SW 1271 (cell line): ENCODE measurements at places on chromosomes 7 and 10.

DNA sequence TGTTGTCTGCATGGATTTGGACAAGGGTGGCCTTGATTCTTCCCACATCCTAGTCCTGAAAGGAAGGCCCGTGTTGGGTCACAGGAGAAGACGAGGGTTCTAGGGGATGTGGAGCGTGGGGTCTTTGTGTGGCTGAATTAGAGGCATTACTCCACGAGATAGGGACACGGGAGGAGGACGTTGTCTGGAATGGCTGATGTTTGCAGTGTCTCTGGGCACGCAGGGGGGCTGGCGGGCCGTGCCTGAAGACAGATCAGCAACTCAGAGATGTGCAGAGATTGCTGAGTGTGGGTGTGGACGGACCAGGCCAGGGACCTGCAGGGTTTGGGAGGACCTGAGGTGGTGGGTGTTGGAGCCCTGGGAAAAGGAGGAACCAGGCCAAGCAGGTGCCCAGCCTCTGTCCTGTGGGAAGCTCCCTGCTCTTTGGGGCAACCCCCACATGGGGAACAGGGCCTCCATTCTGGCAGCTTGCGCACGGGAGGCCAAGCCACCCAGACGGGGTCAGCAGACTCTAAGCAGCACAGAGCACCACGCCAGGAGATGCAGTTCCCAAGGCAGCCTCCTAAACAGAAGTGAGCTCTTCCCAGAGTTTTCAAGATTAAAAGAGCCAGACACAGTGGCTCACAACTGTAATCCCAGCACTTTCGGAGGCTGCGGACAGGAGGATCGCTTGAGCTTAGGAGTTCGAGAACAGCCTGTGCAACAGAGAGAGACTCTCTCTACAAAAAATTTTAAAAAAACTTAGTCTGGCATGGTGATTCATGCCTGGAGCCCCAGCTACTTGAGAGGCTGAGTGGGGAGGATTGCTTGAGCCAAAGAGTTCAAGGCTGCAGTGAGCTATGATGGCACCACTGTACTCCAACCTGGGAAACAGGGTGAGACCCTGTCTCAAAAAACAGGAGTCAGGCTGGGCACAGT is 71.0 kb upstream of the GTF2I start:
- no peak for DNase-seq

GRCh38 chr7:8998762-8999161 is 565.4 kb downstream of the NXPH1 start:
- DNase-seq, result no peak

- no peak for DNase-seq
Measured at GRCh38 chr10:121459279-121459621, 139.0 kb downstream of the FGFR2 start.

GRCh38 chr10:29012926-29013554 is 275.8 kb upstream of the LYZL1 start:
- no peak for DNase-seq

- no peak for DNase-seq
Measured at GRCh38 chr7:41711283-41712064, 8.6 kb upstream of the INHBA start.

DNA sequence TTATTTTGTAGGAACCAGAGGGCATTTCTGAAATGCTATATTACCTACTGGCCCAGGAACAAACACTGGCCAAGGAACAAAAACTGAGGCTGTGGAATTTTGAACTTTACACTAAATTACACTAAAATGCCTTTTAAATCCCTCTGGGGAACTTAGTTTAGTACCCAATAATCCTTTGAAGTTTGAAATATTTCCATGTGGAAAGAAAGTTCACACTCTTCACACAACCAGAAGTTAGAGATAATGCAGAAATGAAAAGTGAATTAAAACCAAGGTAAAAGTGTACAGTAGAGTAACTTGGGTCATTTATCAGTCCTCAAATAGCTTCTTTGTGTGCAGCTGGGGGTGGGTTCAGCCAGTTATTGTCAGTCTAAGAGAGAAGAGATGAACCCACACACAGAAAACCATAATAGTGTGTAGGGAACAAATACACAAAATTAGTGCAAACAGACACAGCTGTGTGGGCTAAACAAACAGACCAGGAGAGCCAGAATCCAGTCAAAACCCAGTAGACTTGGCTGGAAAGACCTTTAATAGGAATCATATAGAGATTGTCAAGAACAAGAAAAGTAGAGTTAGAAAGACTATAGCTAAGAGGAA is 46.5 kb upstream of the DGKI start:
- no peak for DNase-seq

- DNase-seq, result no peak
Measured at GRCh38 chr10:61905837-61906561, 4.5 kb downstream of the ARID5B start.

DNA sequence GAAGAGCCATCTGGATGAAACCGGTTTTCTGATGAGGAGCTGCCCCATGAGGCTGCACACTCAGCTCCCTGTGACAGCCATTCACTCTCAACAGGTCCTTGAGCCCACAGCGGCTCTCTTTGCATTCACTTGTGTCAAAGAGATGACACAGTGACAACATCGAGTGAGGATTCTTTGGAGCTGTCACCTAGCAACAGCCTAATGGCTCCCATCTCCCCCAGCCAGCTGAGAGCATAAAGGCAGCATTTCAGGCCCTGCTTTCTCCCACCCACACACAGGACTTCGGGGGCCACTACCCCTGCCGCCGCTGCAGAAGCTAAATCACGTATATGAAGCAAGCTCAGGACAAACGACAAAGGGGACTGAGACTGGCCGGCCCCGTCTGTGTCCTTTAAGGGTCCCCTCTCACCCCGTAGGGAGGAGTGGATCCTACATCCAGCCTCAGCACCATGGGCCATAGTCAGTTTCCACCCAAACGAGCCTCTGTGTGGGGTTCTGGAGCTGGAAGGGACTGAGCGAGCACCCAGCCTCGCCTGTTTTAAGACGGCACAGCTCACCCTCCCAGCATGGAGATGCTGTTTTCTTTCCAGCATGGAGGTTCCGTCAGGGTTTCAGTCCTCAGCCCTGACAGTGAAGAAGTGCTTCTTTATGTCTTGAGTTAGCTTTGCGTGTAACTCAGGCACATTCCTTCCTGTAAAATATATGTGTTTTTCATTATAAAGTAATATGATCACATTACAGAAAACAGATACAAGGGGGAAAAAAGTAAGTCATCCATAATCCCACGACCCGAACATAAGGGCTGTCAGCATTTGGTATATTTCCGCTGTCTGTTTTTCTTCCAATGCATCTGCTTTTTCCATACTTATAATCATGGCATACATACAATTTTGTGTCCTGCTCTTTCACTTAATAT is 4.9 kb downstream of the CPA4 start:
- DNase-seq, result no peak
